ENCODE measurements at places on chromosomes 16 and 17. TPM values are rescaled to one million over a fixed set of nuclear protein-coding genes. Genes with fewer than 3 reads are reported as not detected.

DNA sequence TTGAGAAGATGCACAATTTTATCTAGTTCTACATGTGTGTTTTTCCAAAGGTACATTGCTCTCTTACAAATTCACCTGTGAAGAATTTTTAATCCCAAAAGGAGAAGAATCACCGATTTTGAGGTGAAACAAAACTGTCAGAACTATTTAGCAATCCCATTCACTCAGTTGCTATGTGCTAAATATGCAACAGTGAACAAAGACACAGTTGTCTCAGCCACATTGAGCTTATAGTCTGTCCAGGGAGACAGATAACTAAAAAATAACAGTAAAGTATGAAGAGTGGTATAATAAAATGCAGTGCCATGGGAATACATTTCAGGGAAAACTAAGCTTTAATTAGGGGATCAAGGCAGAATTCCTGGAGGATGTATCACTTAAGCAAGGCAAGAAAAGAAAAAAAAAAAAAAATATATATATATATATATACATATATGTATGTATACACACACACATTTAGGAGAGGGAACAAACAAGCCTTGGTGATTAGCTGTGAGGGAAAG is 110.4 kb downstream of the SPAG9 start:
- H3K36me3 ChIP-seq, result peaks cover 36% of the 10 kb centered on the region
- no peak overlapping the region for H3K4me3 ChIP-seq
- H3K27ac ChIP-seq, result no peak overlapping the region
- H3K4me1 ChIP-seq, result no peaks in the 10 kb centered on the region
- H3K27me3 ChIP-seq, result no peaks in the 10 kb centered on the region
- DNase-seq, result no peak

GRCh38 chr16:87526238-87526947 is 33.6 kb upstream of the ZCCHC14 start:
- H3K4me3 ChIP-seq, result no peak overlapping the region
- no peak overlapping the region for H3K27ac ChIP-seq
- no peaks in the 10 kb centered on the region for H3K4me1 ChIP-seq
- H3K36me3 ChIP-seq, result no peaks in the 10 kb centered on the region
- no peaks in the 10 kb centered on the region for H3K27me3 ChIP-seq

Gene TPSB2
- total RNA-seq, result 0.57 TPM

GRCh38 chr16:75265911-75266701 is 14.7 kb upstream of the BCAR1 start:
- H3K27ac ChIP-seq, result peak overlapping the region; percentile 81
- H3K27me3 ChIP-seq, result no peaks in the 10 kb centered on the region
- peaks cover 46% of the 10 kb centered on the region for H3K4me1 ChIP-seq
- DNase-seq, result no peak
- no peaks in the 10 kb centered on the region for H3K36me3 ChIP-seq
- peak overlapping the region; percentile 60 for H3K4me3 ChIP-seq

Measured in Panc1 (cell line).